Activated T-cell treated with anti-CD3 and anti-CD28 coated beads, Interleukin-2, amount 50 U/mL, for 4 hours (primary cell): ENCODE measurements at places on chromosomes 5 and 9. TPM values are rescaled to one million over a fixed set of nuclear protein-coding genes. Genes with fewer than 3 reads are reported as not detected.

Gene GADD45G
- 5.9 TPM for total RNA-seq

Gene AGXT2
- not detected for total RNA-seq

Gene PCDHGB7
- total RNA-seq = not detected

DNA sequence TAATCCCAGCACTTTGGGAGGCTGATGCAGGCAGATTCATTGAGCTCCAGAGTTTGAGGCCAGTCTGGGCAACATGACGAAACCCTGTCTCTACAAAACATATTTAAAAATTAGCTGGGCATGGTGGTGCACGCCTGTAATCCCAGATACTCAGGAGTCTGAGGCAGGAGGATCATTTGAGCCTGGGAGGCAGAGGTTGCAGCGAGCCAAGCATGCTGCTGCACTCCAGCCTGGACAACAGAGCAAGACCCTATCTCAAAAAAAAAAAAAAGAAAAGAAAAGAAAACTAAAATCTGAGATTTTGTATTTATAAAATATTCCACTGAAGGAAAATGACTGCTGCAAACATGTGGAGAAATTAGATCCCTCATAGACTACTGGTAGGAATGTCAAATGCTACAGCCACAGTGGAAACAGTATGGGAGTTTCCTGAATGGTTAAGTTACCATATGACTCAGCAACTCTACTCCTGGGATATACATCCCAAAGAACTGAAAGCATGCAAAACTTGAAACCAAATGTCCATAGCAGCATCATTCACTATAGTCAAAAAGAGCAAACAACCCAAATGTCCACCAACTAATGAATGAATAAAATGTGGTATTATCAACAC lies 106.1 kb downstream of the UBAP2 start:
- no peak for DNase-seq

DNA sequence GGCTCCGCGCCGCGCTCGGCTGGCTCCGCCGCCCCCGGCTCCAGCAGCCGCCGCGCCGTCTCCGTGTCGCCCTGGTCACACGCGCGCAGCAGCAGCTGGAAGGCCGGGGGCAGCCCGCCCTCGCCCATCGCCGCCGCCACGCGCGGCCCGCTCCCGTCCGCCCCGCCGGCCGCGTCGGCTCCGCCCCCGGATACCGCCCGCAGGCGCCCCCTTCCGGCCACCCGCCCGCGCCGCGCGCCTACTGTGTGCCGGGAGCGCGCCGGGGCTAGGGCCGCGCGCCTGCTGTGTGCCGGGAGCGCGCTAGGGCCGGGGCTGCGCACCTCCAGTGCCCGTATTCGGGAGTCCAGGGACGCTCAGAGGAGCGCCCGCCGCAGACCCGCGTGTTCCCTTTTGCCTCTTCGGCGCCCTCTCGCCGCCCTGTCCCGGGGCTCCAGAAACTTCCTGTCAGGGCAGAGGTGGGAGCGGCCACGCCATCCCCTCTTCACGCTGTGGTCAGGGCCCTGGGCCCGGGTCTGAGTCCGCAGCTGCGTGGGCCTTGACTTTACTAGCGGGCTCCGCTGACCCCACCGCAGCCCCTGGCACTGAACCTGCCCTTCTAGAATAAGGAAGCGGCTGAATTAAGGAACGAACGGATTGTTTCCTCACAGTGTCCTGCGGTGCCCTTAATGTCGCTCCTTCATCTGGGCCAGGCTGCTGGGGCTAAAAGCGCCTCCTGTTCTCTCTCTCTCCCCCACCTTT lies at the start of gene ANKS6:
Gene ANKS6, minus strand, starts transcription at position 192 of the 738 bp plus-strand sequence. Its CDS starts 64 bp downstream, at position 128.
- peak; percentile 83 for DNase-seq

Gene TRMO
- total RNA-seq = 16.9 TPM

GRCh38 chr9:13189362-13189761 lies 90.1 kb downstream of the MPDZ start:
- DNase-seq = no peak

Gene VDAC1
- total RNA-seq = 444 TPM

Gene SLC4A9
- total RNA-seq = not detected

DNA sequence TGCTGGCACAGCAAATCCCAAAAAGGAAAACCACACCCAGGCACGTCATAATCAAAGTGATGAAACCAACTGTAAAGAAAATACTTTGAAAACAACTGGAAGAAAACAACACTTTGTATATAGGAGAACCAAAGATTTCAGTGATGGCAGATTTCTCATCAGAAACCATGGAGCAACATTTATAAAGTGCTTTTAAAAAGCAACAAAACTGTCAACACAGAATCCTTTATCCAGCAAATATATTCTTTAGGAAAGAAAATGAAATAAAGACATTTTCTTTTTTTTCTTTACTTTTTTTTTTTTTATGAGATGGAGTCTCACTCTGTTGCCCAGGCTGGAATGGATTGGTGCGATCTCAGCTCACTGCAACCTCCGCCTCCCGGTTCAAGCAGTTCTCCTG lies 5.3 kb upstream of the FAM151B start:
- no peak for DNase-seq

GRCh38 chr5:57719216-57719615 lies 236.6 kb upstream of the ACTBL2 start:
- DNase-seq = no peak

Gene UBQLN1
- total RNA-seq = 135 TPM

GRCh38 chr9:70490478-70490877 lies 76.0 kb upstream of the KLF9 start:
- DNase-seq = no peak

- DNase-seq = no peak
These were observed 72.3 kb upstream of the STARD4 start for GRCh38 chr5:111584651-111585050.

Gene MYO10
- total RNA-seq = 0.40 TPM

GRCh38 chr5:15573590-15573989 lies 73.6 kb downstream of the FBXL7 start:
- DNase-seq = no peak

DNA sequence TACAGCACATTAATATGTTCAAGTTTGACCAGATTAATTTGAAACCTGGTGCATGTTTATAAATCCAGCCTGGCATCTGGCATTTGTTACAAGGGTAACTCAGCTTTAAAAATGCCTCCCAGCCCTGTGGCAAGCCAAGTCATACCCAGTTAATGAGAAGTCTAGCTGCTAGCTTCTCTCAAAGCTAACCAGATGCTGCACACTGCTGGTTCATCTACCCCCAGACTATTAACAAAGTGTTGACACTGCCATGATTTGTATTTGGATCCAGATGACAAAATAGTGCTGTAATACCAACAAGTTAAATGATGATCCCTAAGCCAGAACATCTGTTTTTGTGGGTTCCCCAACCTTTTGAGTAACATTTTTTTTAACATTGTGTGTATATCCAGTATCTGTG lies 573.7 kb upstream of the DAB2 start:
- no peak for DNase-seq

- no peak for DNase-seq
These were observed 53.7 kb upstream of the FAM120A start for GRCh38 chr9:93397661-93398373.

Gene DBH
- total RNA-seq = not detected

Gene CDKN2B-AS1
- total RNA-seq = 0.60 TPM

- DNase-seq = peak; percentile 51
These were observed 70.4 kb downstream of the MVB12B start for GRCh38 chr9:126397056-126397455.

- DNase-seq = no peak
These were observed 2.4 kb downstream of the PGGT1B start for GRCh38 chr5:115260248-115260647.

DNA sequence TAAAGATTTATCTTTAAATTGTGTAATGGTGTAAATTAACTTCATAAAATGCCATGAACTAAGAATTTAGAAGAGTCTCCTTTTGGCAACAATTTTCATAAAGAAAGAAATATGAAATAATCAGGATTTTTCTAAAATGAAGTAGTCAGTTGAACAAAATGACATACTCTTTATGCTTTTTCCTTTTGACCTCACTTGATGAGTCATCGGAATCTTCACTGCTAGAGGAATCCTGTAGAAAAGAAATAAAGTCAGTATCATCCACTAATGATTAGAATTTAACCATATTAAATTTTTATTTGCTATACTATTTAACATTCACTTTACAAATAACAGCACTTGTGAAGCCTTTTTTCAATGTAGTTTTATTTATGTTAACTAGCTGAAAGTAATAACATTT lies 26.1 kb downstream of the CHD1 start:
- DNase-seq = no peak

- DNase-seq = no peak
These were observed 189.0 kb upstream of the PANK3 start for GRCh38 chr5:168768172-168768571.

- no peak for DNase-seq
These were observed 102.2 kb downstream of the TRIO start for GRCh38 chr5:14245132-14245925.

DNA sequence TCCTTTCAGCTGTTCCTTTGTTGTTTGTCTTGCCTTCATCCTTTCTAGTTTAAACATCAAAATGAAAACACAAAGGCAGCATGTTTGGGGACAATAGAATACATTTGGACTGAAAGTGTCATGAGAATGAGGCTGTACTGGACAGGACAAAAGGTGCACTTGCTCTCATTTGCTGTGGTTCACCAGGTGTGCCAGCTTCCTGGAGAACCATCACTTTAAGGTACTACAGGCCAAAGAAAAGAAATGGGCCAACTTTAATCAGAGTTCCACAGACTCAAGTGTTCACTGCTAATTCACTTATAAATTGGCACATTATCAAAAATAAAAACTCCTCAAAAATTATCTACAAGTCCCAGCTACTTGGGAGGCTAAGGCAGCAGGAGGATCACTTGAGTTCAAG lies 53.8 kb downstream of the ABHD17B start:
- DNase-seq = no peak

DNA sequence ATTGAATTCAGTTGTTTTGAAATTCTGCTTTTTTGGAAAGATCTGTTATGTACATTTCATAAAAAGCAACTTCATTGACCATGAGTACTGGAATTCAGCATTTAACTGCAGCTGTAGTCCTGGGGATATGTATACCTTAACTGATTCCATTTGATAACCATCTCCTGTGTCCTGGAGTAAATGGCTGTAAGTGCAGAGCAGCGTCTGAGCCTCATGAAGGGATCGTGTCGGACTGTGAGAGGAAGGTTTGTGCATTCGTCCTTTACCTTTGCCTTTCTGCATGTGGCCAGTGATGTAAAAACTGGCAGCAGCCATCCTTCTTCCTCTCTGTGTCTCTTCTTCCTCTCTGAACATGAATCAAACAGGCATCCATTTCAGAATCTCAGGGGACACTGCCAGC lies 287.2 kb downstream of the FANCC start:
- DNase-seq = no peak

DNA sequence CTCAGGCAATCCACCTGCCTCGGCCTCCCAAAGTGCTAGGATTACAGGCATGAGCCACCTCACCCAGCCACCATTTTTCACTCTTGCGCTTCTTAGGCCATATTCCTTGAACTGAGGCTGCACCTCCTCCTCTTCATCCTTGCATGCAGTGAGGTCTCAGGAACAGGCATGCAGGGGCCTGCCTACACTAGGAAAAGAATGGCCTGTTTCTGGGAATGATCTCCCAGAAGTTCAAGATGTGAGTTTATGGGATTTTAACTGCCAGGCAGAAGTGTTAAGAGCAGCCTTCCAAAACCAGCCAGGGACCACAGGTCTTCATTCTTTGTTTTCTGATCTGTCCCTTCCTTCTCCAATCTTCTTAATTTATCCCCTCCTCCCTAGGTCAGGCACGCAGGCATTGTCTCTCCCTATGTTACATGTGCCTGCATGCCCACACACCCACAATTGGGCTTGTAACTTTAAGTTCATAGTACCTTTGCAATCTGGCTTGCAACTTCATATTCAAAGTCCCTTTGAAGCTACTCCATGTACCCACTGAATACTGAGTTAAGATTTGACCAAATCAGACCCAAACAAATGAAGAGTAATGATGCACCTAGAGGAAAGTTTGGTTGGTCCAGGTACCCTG lies 10.5 kb upstream of the HSPA4 start:
- no peak for DNase-seq
